NAMALWA (cell line): ENCODE measurements at places on chromosomes 7 and 10.

DNA sequence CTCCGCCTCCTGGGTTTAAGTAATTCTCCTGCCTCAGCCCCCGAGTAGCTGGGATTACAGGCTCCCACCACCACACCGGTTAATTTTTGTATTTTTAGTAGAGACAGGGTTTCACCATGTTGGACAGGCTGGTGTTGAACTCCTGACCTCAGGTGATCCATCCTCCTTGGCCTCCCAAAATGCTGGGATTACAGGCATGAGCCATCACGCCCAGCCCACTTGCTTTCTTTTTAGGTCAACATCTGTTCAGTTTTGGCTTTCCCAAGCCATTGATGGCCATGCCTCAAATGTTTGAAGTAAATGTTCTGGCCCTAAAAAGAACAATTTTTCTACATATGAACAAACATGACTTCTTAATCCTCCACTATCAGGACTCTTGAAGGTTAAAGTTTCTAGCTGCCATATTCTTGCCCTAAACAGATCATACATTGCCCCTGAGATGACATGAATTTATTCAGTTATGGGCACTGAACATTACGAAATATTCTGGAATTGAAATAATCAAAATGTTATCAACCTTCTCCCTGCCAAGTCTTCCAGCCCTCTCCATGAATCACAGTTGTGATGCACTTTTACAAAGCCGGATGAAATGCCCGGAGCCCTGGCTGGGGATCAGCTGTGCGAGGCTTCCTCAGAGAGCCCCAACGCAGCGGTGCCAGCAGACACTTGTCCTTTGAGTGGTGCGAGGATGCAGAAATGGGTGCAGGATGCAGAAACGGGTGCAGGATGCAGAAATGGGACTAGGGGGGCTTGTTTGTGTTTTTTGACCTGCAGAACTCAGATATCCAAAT, 2.9 kb downstream of the MRLN start:
- no peak for DNase-seq

DNA sequence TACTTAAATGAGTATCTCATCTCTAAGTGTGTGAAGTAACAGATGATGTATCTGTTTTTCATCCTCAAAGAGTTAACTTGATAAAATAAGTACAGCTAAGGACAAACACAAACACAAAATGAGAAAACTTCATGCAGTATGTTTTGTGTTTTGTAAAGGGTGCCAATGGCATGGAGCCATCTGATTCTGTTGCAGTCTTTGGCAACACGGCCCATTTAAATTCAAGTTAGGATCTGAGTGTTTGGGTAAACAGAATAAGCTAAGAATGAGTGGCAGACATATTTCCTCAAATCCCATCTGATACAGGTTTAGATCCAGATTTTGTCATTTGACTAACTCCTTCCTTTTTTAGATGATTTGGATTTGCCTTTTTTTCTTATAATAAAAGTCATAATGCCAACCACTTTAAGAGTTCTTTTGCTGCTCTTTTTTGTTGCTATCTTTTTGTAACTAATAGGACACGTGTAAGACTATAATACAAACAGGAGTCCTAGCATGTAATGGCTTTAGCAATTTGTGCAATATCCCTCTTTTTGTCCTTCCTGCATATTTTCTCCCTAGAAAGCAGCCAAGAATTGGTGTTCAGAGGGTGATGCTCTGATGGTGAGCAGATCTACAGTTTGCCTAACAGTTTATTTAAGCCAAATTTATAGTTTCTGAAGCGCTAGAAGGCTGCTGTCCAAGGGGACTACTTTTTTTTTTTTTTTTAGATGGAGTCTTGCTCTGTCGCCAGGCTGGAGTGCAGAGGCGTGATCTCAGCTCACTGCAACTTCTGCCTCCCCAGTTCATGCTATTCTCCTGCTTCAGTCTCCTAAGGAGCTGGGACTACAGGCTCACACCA, 18.9 kb upstream of the ACTA2 start:
- no peak for DNase-seq

DNA sequence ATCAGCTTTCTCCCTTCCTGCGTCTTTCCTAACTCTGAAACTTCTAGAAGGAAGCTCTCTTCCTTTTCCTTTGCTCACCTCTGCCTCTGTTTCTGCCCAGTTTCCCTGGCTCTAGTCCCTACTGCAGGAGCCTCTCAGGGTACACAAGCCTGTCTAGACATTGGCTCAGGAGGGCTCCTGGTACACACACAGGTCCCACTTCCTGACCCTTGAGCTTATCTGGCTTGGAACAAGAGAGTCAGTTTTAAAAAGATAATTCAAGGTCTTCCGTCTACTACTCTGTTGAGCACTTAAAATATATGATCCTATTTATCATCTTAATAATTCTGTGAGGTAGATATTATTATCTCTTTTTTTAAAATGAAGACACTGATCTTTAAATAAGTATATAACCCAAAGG, 140.7 kb downstream of the RTKN2 start:
- DNase-seq, result no peak

GRCh38 chr7:69942573-69942972, 344.3 kb downstream of the AUTS2 start:
- DNase-seq, result no peak

DNA sequence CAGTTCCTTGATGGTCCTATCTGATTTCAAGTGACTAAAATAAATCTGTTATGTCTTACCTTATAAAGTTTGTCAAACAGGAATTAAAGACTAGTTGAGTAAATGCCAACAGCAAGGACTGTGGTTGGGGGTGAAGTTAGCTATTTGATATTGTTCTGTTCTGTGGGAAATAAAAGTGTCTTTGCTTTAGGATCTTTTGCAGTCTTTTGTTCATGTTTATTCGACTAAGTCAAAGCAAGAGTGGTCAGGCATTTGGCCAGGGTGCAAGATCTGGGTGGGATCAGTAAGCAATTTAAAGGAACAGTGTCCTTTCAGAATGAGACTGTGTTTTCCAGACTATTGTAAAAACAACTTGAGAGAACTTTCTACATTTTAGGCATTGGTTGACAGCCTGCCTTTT, at the start of gene COL28A1:
COL28A1 (minus strand) TSS at position 183 of the 400 bp plus-strand sequence. CDS start 2,998 bp downstream, outside the sequence.
- DNase-seq, result no peak

- DNase-seq, result no peak
Observed at GRCh38 chr7:111927353-111928019, 278.7 kb downstream of the DOCK4 start.

DNA sequence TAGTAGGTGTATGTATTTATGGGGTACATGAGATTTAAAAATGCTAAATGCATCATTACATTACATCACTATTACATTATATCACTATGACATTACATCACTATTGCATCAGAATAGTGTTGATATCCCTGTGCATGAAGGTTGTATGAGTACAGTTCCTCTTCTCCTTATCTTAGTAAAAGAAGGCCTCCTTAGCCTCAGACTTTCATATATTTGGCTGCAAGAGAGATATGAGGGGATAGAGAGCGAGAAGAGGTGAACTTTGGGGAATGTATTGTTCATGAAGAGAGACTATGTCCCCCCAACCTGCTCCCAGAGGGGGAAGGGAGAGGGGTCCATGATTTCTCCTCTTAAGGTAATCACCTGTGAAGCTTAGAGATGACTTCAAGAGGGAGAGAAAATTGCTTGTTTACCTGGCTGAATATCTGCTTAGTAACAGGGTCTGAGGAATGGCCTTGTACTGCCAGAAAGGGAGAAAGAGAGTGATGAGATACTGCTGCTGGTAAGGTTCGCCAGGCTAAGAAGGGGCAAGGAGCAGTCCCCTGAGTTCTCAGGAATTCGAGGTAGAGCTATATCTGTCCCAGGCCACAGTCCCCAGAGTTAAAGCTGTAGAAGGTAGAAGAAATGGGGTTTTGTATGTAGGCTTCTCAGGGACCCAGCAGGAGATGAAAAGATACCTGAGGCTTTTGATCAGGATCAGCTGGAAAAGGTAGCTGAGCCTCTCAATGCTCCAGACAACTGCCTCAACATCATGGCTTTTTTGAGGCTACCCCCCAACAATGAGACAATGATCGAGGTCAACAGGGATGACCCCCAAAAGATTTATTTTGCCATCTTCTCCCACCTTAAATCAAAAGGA, 168.4 kb upstream of the WNT16 start:
- DNase-seq, result no peak

GRCh38 chr7:6167004-6167551, 105.3 kb downstream of the CYTH3 start:
- no peak for DNase-seq

DNA sequence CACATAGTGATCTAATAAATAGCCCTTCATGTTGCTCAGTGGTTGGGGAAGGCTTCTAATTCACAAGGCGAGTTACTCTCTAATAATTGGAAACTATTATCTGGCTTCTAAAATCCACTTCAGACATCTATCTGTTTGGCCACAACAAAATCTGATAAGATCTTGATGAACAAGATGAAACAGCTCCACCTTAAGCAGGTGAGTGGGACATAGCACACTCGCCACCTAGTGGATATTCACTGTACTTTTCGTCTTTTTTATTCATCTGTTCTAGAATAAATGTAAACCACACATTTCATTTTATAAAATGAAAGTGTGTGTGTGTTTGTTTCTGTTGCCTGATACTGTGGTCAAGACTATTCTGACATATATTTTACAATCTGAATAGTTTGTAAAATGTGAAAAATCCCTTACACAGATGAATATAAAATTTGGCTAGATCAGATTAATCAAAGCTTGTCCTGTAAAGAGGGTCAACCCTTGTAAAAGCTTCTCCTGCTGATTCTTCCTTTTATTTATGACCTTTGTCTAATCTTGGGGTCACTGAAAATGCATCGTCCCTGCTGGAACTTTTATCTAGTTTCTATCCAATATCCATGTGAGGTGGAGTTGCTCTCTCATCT, 26.5 kb upstream of the CNTNAP2 start:
- peak; percentile 80 for DNase-seq

- DNase-seq, result no peak
Observed at GRCh38 chr10:78082636-78083035, 49.0 kb downstream of the RPS24 start.

DNA sequence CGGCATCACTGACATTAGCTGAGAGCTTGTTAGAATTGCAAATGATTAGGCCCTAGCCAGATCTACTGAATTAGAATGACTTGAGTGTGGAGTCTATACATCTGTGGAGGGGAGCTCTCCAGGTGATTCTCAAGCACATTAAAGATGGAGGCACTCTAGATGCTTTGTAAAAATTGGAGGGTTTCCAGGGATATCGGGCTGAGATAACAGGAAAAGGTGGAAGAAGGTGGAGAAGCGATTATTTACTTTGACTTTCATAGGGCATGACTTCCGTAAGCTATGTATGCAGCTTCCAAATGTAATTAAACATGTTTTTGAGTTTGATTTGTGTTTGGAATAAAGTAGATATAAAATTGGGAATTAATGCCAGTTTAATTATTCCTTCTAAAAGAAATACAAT, 235.0 kb upstream of the PTN start:
- no peak for DNase-seq

DNA sequence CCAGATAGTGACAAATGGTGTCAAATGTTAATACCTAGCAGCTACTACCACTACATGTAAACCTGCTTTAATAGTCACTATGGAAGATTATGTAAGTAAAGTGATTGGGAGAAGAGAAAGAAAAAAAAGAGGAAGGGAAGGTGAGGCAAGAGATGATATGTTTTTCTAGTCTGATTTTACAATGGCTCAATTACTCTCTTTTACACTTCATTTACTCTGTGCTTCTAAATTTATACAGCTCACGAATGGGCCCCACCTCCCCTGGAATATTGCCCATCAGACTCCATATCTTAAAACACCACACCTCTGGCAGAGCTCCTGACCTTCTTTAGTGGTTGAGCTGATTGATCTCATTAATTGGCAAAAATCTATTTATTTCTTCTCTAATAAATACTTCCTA, 28.0 kb upstream of the IKZF1 start:
- DNase-seq, result peak; percentile 39

DNA sequence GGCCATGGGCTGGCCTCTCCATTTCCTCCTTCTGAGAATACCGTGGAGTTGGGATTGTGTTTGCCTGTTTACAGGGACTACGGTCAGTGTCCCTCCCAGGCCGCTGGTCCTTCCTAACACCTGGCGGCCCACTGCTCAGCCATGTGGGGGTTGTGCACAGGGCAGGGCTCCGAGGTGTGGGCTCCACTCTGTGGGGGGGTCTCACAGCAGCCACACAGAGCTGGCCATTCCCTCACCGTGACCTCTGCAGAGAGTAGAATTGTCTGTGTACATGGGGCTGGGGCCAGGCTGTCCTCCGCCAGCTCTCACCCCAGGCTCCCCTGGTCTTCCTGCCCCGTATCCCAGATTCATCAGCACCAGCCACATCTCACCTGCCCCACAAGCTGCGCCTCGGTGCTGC, 60.1 kb downstream of the PTPRN2 start:
- DNase-seq, result no peak

- no peak for DNase-seq
Observed at GRCh38 chr10:17562614-17563013, 54.6 kb downstream of the HACD1 start.
